Activated CD8-positive, alpha-beta T cell treated with anti-CD3 and anti-CD28 coated beads for 36 hours (primary cell): ENCODE measurements at places on chromosomes 5 and 9.

DNA sequence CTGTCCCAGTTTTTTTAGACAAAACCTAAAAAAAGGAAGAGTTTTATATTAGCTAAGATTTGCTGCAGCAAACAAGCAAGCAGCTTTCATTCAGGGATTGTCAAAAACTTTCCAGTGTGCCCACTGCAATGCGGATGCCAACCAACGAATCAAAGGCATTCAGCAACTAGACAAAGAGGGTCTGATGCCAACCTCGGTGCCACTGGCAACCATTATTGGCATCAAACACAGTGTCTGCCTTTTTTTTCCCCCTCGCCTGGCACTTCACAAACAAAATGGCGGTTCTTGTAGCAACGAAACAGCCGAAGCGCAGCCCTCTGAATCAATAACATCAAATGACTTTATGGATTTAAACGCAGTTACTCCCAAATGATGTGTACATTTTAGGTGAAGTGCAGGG, 10.4 kb downstream of the NFIB start:
- H3K4me3 ChIP-seq: no peak overlapping the region
- no peak for DNase-seq
- peaks cover 33% of the 10 kb centered on the region for H3K27me3 ChIP-seq
- H3K4me1 ChIP-seq: no peaks in the 10 kb centered on the region
- no peak overlapping the region for H3K27ac ChIP-seq

GRCh38 chr5:131795228-131795627, 1.6 kb downstream of the FNIP1 start:
- DNase-seq: no peak
- H3K4me3 ChIP-seq: peak overlapping the region; percentile 94
- peak overlapping the region; percentile 48 for H3K27ac ChIP-seq
- H3K4me1 ChIP-seq: peaks cover 36% of the 10 kb centered on the region
- no peaks in the 10 kb centered on the region for H3K27me3 ChIP-seq

DNA sequence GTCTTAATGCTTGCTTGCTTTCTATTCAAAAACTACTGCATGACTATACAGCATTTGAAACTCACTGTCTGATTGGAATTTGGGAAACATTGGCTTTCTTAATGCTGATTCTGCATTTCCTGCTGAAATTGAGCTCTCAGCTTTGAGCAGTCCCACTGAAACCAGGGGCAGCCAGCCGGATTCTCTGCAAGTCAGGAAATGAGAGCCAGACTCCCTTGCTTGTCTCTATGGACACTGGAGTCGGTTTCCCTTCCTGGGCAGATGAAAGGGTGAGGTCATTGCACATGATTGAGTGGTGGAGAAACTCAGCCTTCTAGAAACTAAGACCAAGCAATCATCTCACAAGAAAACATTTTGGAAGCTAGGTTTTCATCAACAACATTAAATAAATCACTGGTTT, 119.7 kb upstream of the SPATA31C2 start:
- no peaks in the 10 kb centered on the region for H3K27me3 ChIP-seq
- peaks cover 4% of the 10 kb centered on the region for H3K4me1 ChIP-seq
- H3K4me3 ChIP-seq: no peak overlapping the region

DNA sequence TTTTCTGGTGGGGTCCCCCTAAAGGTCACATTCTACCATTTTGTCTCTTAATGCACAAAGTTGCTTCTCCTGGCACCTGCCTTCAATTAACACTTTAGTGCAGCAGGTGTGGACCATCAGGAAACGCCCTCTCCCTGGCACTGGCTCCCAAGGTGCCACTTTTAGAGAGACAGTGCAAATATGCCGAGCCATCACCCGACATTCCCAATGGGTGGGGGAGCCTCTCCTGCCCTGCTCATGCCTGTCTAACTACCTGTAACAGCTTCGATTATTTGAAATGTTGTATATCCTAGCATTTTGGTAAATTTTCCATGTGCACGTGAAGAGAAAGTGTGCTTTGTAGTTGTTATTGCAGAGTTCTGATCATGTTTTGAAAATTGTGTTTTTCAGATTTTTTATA, 13.2 kb upstream of the LRRC14B start:
- H3K4me1 ChIP-seq: no peaks in the 10 kb centered on the region
- H3K4me3 ChIP-seq: no peak overlapping the region
- DNase-seq: no peak
- no peak overlapping the region for H3K27ac ChIP-seq
- H3K27me3 ChIP-seq: no peaks in the 10 kb centered on the region
- H3K36me3 ChIP-seq: no peaks in the 10 kb centered on the region

- no peak for DNase-seq
- no peak overlapping the region for H3K4me3 ChIP-seq
- H3K36me3 ChIP-seq: no peaks in the 10 kb centered on the region
Observed at GRCh38 chr5:170200876-170201275, 31.9 kb upstream of the C5orf58 start.

GRCh38 chr9:116157436-116158138, 4.0 kb downstream of the PAPPA start:
- H3K36me3 ChIP-seq: no peaks in the 10 kb centered on the region
- peaks cover 60% of the 10 kb centered on the region for H3K27me3 ChIP-seq
- H3K27ac ChIP-seq: no peak overlapping the region
- peaks cover 8% of the 10 kb centered on the region for H3K4me1 ChIP-seq
- H3K4me3 ChIP-seq: no peak overlapping the region

GRCh38 chr9:91101611-91102168, 260.0 kb downstream of the AUH start:
- H3K27ac ChIP-seq: peak overlapping the region; percentile 95
- H3K4me3 ChIP-seq: peak overlapping the region; percentile 79
- peak; percentile 97 for DNase-seq
- peaks cover 58% of the 10 kb centered on the region for H3K4me1 ChIP-seq

- H3K27me3 ChIP-seq: no peaks in the 10 kb centered on the region
- H3K36me3 ChIP-seq: no peaks in the 10 kb centered on the region
- no peak for DNase-seq
- peaks cover 27% of the 10 kb centered on the region for H3K4me1 ChIP-seq
- H3K27ac ChIP-seq: peak overlapping the region; percentile 43
Observed at GRCh38 chr5:132023258-132024116, 12.0 kb upstream of the ACSL6 start.

DNA sequence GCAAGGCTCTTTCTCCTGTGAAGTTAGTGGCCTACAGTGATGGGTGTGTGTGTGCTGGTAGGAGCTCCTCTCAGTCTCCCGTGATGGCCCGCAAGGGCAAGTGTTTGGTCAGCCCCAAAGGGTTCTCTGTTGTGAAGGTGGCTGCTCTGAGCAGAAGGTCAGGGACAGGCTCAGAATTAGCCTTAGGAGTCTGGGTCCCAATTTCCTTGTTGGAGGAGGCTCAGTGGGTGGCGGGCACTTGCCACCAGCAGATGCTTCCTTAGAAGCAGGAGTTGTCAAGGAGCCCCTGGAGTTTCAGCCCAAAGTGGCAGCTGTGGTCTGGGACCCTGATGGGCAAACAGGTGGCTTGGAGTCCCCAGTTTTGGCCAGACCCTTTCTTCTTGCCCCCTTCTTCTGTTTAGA, 154.4 kb downstream of the MACROH2A1 start:
- no peaks in the 10 kb centered on the region for H3K36me3 ChIP-seq
- H3K27me3 ChIP-seq: no peaks in the 10 kb centered on the region
- no peaks in the 10 kb centered on the region for H3K4me1 ChIP-seq
- DNase-seq: no peak
- no peak overlapping the region for H3K4me3 ChIP-seq
- no peak overlapping the region for H3K27ac ChIP-seq

- H3K27ac ChIP-seq: no peak overlapping the region
- H3K4me3 ChIP-seq: no peak overlapping the region
- DNase-seq: no peak
- no peaks in the 10 kb centered on the region for H3K4me1 ChIP-seq
- H3K36me3 ChIP-seq: no peaks in the 10 kb centered on the region
Observed at GRCh38 chr5:149917073-149917676, 27.4 kb downstream of the PDE6A start.

GRCh38 chr9:91164724-91165520, 196.8 kb downstream of the AUH start:
- H3K4me3 ChIP-seq: peak overlapping the region; percentile 71
- H3K36me3 ChIP-seq: peaks cover 3% of the 10 kb centered on the region
- peak; percentile 94 for DNase-seq
- peak overlapping the region; percentile 96 for H3K27ac ChIP-seq

DNA sequence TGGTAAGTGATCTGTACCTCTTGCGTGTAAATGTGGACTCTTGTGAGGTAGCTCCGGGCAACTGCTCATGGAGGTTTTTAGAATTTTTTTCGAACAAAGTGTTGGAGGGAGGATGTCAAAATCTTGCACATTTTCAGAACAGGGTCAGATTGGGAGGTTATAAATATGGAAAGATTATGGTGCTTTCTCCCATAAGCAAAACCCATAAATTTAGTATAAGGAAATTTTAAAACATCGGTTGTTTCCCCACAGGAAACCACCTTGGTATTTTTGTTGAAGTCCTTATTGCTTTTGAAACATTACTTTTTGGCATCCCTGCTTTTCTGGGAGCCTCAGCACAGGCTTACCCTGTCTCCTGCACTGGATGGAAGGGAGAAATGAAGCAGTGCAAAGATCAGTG, 33.9 kb downstream of the PTTG1 start:
- no peak overlapping the region for H3K27ac ChIP-seq
- H3K4me1 ChIP-seq: peaks cover 37% of the 10 kb centered on the region
- H3K27me3 ChIP-seq: no peaks in the 10 kb centered on the region
- no peak for DNase-seq
- H3K4me3 ChIP-seq: no peak overlapping the region

DNA sequence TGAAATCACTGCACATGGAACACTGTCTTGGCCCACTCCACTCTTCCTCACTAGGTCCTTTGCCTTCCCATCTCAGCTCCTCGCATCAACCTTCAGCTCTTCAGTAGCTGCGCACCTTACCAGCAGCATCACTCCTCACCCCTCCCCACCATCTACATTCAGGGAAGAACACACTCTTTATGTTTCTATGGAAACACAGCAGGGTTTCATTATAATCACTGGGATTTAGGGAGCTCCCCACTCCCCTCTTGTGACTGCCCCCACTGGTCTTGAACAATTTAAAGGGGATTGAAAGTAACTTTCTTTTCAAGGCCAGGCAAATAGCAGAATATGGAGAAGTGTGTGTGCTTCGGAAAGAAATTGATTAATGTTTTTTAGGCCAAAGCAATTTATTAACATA, 111.2 kb downstream of the INSYN2B start:
- DNase-seq: no peak
- no peak overlapping the region for H3K4me3 ChIP-seq
- H3K27ac ChIP-seq: no peak overlapping the region
- H3K4me1 ChIP-seq: no peaks in the 10 kb centered on the region
- no peaks in the 10 kb centered on the region for H3K27me3 ChIP-seq
- peaks cover 29% of the 10 kb centered on the region for H3K36me3 ChIP-seq

GRCh38 chr5:77871946-77872345, 95.8 kb upstream of the TBCA start:
- no peaks in the 10 kb centered on the region for H3K27me3 ChIP-seq
- H3K4me3 ChIP-seq: no peak overlapping the region
- no peak overlapping the region for H3K27ac ChIP-seq
- H3K36me3 ChIP-seq: no peaks in the 10 kb centered on the region
- DNase-seq: no peak

DNA sequence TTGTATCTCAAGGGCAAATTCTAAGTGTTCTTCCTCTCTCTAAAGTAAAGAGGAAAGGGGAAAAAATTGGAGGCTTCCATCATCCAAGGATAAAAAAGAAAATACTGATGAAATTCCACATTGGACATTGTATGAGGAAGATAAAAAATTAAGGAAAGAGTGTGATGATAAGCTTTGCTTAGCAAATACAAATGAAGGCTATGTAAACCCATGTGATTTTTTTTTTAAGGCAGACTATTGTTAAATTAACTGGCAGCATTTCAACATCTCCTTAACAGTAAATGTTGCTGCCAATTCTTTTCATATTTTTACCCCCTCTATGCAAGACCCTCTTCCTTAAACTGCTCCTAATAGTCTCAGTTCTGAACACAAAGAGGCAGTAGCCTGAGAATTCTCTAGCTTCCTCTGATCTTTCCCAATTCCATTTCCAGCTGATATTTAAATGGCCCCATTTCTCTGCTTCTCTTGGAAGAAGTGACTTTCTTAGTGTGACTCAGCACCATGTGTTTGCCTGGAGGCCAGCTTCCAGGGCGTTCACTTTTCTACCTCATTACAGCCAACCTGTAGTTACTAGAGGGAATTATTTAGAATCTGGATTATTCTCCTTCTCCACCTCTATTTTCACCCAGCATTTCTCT, 159.7 kb downstream of the TLE1 start:
- no peaks in the 10 kb centered on the region for H3K4me1 ChIP-seq
- H3K4me3 ChIP-seq: no peak overlapping the region
- peaks cover 3% of the 10 kb centered on the region for H3K27me3 ChIP-seq

GRCh38 chr9:113160571-113160970, 9.8 kb downstream of the SLC31A2 start:
- H3K27ac ChIP-seq: peak overlapping the region; percentile 8
- H3K36me3 ChIP-seq: peaks cover 18% of the 10 kb centered on the region
- peaks cover 14% of the 10 kb centered on the region for H3K4me1 ChIP-seq
- H3K27me3 ChIP-seq: no peaks in the 10 kb centered on the region
- DNase-seq: no peak
- no peak overlapping the region for H3K4me3 ChIP-seq

DNA sequence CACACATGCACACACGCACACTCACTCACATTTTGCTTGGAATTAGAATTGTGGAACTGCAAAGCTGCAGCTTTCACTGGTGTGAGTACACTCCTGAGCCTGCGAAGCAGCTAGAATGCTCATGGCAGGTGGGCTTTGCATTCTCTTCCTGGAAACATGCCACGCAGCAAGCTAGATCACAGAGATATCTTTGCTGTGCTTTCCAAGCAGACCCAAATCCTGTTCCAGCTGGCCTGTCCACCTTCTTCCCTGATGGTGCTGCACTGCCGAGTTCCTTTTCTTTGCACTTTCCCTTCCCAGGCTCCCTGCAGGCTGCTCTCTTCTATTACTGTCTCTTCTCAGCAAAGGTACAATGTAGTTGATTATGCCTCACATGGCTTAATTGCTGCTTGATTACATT, 92.7 kb upstream of the CKMT2 start:
- no peak overlapping the region for H3K4me3 ChIP-seq
- DNase-seq: no peak
- H3K27me3 ChIP-seq: no peaks in the 10 kb centered on the region
- peaks cover 16% of the 10 kb centered on the region for H3K36me3 ChIP-seq

DNA sequence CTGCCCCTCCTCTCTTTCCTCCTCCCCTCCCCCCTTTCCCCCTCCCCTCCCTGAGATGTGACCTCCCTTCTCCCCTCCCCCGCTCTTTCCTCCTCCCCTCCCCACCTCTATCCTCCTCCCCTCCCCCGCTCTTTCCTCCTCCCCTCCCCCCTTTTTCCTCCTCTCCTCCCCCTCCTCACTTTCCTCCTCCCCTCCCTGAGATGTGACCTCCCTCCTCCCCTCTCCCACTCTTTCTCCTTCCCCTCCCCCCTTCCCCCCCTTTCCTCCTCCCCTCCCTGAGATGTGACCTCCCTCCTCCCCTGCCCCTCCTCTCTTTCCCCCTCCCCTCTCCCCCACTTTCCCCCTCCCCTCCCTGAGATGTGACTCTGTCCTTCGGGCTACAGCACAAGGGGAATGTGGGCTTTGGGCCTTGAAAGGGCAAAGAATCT, 169.8 kb downstream of the COL23A1 start:
- H3K4me3 ChIP-seq: no peak overlapping the region
- H3K27me3 ChIP-seq: no peaks in the 10 kb centered on the region
- no peaks in the 10 kb centered on the region for H3K36me3 ChIP-seq
- H3K4me1 ChIP-seq: no peaks in the 10 kb centered on the region
- DNase-seq: no peak

GRCh38 chr5:135191084-135191826, 157.2 kb upstream of the PITX1 start:
- DNase-seq: peak; percentile 77
- H3K27ac ChIP-seq: no peak overlapping the region
- peaks cover 34% of the 10 kb centered on the region for H3K27me3 ChIP-seq
- no peaks in the 10 kb centered on the region for H3K36me3 ChIP-seq
- H3K4me3 ChIP-seq: peak overlapping the region; percentile 63
- peaks cover 5% of the 10 kb centered on the region for H3K4me1 ChIP-seq

- H3K4me3 ChIP-seq: no peak overlapping the region
- DNase-seq: no peak
- no peaks in the 10 kb centered on the region for H3K36me3 ChIP-seq
- H3K4me1 ChIP-seq: no peaks in the 10 kb centered on the region
- no peaks in the 10 kb centered on the region for H3K27me3 ChIP-seq
Observed at GRCh38 chr5:160285316-160285715, 27.0 kb downstream of the CCNJL start.
